ENCODE measurements at places on chromosomes 4 and X.

- peak; percentile 0 for DNase-seq
Observed at GRCh38 chr4:21117541-21118180, 417.4 kb downstream of the PACRGL start.

DNA sequence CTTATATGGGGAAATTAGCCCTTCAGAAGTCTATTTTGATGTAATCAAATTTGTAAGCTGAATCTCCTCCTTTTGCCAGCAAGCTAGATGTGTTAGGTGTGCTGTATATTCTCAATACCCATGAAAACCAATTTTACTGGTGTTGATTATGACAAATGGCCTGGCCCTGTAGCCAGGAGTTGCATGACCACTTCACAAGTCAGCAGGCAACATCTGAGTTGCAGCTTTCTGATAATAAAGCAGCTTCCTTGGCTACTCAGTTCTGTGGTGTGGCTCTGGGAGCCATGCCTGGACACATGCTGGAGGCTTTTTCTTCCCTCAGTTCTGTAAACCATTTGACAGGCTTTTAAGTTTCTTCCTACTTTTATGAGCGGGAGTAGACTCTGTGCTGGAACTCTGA lies 154.1 kb upstream of the CXCL13 start:
- DNase-seq = no peak

DNA sequence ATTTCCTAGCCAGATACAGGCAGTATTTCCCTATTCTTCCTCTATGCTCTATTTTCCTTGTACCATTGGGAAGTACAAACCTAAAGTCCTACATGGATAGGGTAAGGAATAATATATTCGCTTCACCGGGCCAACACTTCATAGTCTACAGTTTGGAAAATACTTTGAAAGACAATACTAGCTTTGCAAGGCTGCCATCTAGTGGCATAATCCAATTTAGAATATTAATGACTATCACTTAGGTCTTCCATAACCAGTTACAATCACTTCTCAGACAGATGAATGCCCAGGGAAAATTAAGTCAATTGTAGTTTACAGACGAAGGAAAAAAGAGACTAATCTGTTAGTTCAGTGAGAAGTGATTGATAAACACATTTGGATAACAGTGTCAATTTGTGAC lies 141.0 kb upstream of the FAM47C start:
- DNase-seq = peak; percentile 22

GRCh38 chrX:24357106-24357505 lies 3.3 kb upstream of the SUPT20HL1 start:
- DNase-seq = peak; percentile 29

- DNase-seq = peak; percentile 52
Observed at GRCh38 chrX:3346501-3347259, at the start of gene MXRA5. MXRA5 (minus strand) TSS chrX:3346652; CDS start chrX:3343833, 2,819 bp downstream.

- no peak for DNase-seq
Observed at GRCh38 chr4:15037923-15038541, 35.8 kb downstream of the CPEB2 start.

DNA sequence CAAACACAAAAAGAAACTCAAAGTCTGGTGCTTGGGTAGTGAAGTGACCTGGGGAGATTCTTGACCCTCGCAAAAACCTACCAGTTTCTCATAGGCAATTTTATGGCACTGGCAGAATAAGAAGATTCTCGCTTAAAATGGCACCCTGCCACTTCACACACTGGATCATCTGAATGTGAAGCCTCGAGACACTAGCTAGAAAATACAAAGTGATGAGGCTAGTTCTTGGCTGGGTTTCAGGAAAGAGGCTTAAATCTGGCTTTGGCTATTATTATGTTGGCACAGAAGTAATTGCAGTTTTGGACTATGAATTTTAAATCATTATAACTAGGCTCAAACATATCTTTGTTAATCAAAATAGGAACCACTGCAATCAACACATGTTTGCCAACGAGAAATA lies 634.7 kb upstream of the BOD1L1 start:
- DNase-seq = no peak

- DNase-seq = no peak
Observed at GRCh38 chr4:169996379-169997240, 29.6 kb downstream of the MFAP3L start.

- no peak for DNase-seq
Observed at GRCh38 chr4:2787230-2788100, 5.4 kb upstream of the SH3BP2 start.

GRCh38 chr4:1370321-1371124 lies 23.5 kb downstream of the UVSSA start:
- DNase-seq = no peak

DNA sequence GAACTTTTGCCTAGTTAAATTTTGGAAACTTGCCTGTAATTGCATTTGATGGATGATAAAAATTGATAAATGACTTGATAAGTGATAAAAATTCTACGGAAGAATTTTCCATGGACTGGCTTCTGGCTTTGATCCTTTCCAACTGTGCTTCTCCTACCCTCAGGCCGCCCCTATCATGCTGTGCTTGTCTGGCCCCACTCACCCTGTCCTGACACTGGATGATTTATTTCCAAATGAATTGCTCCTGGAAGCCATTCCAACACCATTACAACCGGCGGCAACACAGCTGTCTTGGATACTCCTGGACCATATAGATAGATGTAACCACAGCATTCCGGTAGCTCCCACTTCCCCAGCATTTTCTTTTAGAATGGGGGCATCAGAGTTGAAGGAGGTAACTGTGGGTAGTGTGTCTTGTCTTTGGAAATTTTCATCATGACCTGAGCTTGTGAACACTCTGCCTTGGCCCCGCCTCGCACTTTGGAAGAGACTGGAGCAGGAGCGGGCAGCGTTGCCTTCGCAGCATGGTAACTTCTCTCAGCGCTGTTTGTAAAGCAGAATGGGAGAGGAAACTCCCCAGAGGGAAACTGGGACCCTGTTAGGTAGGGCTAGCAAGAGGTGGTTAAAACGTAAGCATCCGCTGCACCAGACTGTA lies 77.4 kb downstream of the TBL1X start:
- no peak for DNase-seq

GRCh38 chrX:50450324-50450723 lies 20.3 kb downstream of the DGKK start:
- peak; percentile 0 for DNase-seq

GRCh38 chr4:74932010-74932409 lies 906 bp upstream of the PARM1 start:
- DNase-seq = no peak

- peak; percentile 19 for DNase-seq
Observed at GRCh38 chrX:19863212-19863856, 24.1 kb downstream of the SH3KBP1 start.

- DNase-seq = no peak
Observed at GRCh38 chr4:3302173-3302785, 9.5 kb downstream of the RGS12 start.

DNA sequence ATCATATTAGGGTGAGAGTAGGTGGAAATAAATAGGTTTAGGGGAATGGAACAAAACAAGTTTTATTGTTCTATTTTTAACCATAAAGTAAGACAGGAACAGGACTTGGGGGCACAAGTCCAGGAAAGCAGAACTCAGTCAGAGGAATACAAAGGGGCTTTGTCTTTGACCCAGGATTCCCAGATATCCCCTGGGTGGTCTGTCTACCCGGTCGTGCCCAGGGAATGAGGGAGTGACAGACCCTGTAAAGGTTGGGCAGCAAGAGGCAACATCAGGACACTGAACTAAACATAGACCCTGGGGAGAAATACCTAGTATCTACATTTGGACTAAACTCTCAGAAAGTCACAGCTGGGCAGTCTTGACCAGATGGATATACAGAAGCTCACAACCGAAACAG lies 50.6 kb downstream of the PTCHD1 start:
- no peak for DNase-seq

- DNase-seq = no peak
Observed at GRCh38 chrX:8755116-8755515, 23.2 kb upstream of the ANOS1 start.

- peak; percentile 97 for DNase-seq
Observed at GRCh38 chr4:77202491-77202890, 45.5 kb downstream of the CCNG2 start.

DNA sequence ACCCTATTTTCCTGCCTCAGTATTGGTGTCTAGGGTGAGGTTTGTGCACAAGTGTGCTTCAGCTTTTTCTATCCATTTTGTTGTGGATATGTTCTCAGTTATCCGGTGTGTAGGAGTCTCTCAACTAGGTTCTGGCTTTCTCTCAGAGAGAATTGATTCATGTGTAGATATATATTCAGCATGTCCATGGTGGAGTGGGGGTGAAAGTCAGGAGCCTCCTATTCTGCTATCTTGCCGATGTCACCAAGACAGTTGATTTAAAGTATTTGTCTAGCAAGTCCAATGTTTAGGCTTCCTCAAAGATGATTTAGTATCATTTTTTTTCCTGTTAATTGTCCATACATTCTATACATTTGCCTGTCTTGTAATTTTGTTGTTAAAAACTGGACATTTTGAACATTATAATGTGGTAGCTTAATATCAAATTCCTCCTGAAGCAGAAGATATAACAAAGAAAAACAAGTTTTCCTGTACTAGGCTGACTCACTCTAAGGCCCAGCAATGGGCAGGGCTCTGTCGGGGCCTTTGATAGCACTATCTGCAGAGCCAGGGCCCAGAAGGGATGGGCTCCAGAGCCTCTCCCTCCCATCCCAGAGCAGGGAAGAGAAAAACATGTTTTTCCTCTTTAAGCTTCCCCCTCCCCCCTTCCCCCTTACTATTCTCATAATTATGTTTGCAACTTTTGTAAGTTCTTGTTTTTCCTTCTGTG lies 37.6 kb downstream of the GLUD2 start:
- DNase-seq = no peak

DNA sequence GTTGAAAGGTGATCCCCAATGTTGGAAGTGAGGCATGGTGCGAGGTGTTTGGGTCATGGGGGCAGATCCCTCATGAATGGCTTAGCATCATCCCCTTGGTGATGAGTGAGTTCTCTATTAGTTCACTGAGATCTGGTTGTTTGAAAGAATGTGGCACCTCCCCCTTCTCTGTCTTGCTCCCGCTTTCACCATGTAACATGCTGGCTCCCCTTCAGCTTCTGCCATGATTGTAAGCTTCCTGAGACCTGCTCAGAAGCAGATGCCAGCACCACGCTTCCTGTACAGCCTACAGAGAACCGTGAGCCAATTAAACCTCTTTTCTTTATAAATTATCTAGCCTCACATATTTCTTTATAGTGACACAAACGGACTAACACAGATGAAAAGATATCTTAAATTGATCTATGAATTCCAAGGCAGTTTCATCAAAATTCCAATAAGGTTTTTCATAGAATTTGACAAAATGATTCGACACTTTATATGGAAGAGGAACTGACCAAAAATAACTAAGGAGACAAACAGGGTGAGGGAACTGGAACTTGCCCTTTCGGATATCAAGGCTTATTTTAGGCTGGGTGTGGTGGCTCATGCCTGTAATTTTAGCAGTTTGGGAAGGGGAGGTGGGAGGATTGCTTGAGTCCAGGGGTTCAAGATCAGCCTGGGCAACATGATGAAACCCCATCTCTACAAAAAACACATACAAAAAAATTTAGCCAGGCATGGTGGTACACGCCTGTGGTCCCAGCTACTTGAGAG lies 56.9 kb upstream of the OGT start:
- DNase-seq = no peak

DNA sequence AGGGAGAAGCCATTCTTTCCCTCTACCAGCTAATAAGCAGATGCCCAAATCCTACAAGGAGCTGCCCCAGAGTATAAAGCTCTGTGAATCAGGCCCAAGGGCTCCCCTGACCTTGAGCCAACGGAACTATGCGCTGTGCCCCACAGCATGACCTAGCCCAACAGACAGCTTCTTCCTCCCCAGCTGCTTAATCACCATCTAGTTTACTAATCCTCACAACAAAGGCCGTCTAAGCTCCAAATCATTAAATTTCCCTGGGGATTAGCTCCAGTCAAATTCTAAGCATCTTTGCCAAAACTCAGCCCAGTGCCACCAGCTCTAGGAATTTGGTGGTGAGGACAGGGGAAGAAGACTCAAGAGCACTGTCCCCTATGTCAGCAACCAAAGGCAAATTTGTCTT lies 113.1 kb downstream of the SHROOM4 start:
- no peak for DNase-seq

DNA sequence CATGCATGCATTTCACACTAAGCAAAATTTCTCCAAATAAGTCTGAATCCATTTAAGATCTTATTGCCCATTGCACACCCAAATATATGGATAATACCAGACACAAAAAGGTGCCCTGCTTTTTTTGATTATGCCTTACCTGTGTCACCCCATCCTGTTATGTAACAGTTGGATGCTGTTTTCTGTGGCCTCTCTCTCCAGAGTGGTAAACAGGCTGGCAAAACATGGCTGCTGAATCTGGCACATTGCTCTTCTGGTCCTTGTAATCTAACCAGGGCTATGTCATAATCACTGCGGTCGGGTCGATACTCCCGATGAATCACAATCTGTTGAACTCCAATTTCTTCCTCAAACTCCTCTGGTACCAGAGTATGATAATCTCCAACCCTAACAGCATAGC lies 70.1 kb downstream of the PRSS12 start:
- DNase-seq = peak; percentile 92

DNA sequence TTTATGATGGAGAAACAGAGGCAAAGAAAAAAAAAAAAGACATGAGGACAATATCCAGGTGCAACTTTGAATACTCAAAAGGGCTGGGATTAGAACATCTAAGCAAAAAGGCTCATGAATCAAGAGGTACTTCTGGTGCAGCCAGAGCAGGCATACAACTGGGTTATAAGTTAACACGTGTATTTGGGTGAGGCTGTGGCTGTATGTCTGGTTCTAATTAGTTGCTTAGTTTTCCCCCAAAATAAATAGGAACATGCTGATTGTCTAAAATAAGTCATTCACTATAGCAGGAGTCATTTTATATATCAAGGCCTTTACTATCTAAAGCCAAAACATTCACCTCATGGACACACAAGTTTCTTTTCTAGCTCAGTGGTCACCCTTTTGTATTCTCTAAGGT lies 20.2 kb downstream of the NHS start:
- no peak for DNase-seq

GRCh38 chrX:153687121-153688039 lies at the start of gene SLC6A8:
SLC6A8 (plus strand) TSS chrX:153687926; CDS start chrX:153688575, 649 bp downstream.
- DNase-seq = no peak

- DNase-seq = peak; percentile 50
Observed at GRCh38 chr4:64713256-64713840, 304.1 kb upstream of the TECRL start.

All from bronchial epithelial cell (primary cell).